ENCODE measurements at places on chromosomes 6 and 20. TPM values are rescaled to one million over a fixed set of nuclear protein-coding genes. Genes with fewer than 3 reads are reported as not detected.
A peak's percentile ranks its signal among the peaks of the same experiment; 100 is the strongest.

The CAGE1 gene
- not detected for total RNA-seq

The CYP39A1 gene
- total RNA-seq = 0.62 TPM

The FOXF2 gene
- not detected for total RNA-seq

The UST gene
- 18.1 TPM for total RNA-seq

DNA sequence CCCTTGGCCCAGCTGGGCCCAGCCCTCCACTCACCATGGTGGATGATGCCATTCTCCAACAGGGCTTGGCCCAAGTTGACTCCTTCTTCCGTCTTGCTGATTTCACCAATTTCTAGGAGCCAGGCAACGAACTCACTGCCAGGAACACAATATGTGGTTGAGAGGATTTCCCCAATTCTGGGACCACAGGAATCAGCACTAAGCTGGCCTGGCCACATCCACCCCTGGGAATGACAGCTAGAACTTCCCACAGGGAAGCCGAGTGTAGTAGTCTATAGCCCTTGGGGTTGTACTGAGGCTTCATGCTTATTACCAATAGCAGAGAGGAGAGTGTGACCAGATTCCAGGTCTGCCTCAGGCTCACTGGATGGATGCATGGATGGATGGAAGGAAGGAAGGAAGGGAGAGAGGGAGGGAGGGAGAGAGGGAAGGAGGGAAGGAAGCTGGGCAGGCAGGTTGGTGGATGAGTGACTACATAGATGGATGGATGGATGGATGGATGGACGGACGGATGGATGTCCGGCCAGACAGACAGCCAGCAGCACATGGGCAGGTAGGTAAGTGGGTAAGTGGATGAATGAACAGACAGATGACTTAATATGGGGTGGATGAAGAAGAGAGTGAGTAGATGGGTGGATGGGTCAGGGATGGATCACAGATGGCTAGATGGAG, 146.5 kb downstream of the PREX1 start:
- peak; percentile 18 for DNase-seq

GRCh38 chr6:160240691-160241084, 17.9 kb downstream of the SLC22A2 start:
- DNase-seq = no peak

DNA sequence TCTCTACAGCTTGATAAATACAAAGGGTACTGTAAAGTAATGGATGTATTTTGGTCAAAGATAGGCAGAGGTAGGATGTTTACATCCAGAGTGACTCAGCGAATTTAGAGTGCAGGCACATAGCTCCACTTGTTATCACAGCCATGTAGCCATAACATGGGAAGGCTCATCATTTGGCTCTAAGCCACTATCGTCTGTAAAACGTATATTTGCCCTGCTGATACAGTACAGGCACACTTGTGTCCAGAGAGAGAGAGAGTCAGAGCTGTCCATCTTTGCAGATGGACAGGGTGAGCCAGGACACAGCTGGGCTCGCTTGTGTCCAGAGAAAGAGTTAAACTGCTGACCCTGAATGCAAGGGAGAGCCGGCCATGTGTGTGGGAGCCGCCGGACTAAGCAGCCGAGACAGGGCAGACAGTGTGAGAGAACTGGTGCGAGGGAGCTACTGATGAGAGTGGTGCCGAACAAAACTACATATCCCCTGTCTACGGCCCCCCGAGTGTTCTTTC, 619.0 kb downstream of the DOK5 start:
- no peak for DNase-seq

DNA sequence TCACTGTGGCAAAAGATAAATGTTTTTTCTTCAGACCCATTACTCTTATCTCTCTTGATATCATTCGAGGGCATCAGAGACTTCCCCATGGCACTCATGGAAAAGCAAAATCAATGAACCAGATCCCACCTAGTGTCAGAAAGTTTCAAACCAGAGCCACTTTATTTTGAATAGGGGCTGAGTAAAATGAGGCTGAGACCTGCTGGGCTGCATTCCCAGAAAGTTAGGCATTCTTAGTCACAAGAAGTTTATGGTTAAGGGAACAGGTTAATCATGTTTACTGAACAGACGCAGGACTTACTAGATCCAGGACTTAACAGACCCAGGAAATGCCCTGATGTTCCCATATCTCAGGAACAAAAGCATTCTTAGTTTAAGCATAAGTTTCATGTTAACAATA, 369.9 kb downstream of the BTBD3 start:
- no peak for DNase-seq

DNA sequence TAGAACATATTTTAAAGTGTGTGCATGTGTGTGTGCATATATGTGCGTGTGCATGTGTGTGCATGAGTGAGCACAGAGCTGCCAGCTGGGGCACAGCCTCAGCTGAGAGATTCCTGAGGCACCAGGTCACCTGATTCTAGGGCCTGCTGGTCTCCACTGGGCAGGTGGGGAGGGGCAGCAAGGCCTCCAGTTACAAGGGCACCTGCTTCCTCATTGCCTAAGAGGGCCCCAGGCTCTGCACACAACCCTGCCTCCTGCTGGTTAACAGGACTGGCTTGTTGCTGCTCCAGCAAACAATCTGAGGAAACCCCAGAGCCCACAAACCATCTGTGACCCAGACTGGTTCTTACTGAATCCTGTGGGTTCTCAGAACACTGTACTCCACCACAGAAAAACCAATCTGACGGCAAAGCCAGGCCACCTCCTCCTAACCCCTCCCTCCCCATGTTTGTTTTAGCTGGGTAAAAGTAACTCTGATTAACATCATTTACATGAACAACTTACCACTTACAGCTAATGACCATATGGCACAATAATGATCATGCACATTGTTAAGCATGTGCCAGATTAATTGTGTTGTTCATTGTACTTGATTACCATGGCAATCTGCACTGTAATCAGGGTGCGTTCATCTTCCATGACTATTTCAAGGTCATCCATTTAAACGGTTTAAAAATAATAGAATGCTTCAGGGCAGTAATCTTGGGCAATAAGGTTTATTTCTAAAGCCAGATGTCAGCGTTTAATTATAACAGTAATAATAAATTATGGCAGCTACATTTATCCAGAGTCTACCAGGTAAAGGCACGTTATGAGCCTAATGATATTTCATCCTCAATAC, 23.1 kb upstream of the UBE2J1 start:
- no peak for DNase-seq

DNA sequence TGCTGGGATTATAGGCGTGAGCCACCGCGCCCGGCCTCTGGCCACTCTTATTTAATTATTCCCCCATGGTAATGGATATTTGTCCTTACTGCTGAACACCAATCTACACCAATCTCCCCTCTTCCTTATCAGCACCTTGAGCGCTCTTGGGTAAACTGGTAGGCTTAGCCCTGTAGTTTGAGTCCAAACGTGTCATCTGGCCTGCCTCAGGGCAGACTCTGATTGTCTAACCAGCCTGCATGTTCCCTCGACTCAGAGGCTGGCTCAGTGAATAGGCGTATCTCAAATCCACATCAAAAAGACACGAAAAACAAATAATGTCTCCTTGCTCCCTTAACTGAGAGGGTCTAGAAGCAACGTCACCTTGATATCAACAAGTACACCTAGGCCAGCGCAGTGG, 260.9 kb downstream of the TFAP2C start:
- no peak for DNase-seq

The FNDC1 gene
- total RNA-seq = 10.5 TPM

- DNase-seq = no peak
Measured at GRCh38 chr6:168377856-168378832, 58.6 kb upstream of the DACT2 start.

DNA sequence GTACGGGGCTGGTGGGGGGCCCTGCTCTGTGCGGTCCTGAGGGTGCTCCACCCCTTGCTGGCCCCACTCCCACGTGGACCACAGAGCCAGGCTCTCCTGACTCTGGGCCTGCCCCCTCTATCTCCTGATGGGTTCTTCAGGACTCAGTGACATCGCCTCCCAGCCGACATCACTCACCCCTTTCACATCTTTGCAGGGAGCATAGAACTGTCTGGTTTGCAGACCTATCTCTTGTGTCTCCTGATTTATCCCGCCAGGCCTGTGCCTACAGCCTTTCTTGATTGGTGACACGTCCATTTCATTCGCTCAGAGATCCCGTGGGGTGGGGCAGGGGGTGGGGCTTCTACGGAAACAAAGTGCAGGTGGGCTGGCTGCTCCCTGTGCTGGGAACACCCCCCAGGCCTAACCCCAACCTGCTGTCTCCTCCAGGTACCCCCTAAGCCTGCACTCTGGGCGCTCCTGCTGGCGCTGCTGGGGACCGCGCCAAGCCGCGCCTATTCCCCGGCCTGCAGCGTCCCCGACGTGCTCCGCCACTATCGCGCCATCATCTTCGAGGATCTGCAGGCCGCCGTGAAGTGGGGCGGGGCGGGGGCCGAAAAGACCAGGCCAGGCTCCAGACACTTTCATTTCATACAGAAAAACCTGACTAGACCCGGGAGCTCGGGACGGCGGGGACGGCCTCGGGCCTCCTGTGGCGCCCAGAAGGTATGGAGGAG, 1.7 kb downstream of the C20orf204 start:
- DNase-seq = no peak

The SIRPB2 gene
- total RNA-seq = not detected

The GNMT gene
- not detected for total RNA-seq

DNA sequence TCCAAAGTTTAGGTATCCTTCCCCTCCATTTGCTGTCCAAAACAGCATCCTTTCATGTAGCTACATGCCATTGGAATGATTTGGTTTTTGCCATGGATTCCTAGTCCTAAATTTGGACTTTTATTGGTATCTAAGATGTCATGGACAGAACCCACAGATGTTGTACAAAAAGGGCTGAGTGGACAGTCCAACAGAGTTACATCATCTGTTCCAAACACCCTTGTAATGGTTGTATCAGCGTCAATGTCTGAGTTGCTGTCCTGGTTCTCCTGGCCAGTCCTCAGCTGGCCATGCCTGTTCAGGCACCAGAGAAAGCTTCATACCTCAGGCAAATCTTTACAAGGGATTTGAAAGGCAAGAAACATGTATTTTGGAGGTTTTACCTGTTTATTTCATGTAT, 191.3 kb downstream of the ESR1 start:
- DNase-seq = no peak

DNA sequence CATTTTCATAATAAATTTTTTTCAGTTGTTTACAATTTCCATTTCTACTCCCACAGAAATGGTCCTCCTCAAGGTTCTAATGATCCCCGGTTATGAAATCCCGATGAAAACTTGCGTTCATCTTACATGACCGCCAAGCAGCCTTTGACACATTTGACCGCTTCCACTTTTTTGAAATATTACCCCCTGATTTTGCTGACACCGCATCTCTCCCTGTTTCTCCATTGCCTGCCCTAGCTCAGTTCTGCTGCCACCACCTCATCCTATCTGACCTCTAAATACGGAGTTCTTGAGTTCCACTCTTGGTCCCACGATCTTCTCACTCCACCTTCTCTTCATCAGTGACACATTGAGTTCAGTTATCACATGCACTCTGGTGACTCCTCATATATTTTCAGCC, 74.1 kb downstream of the SLC35B3 start:
- no peak for DNase-seq

- no peak for DNase-seq
Measured at GRCh38 chr20:60851826-60852704, 400.0 kb upstream of the CDH4 start.

- DNase-seq = peak; percentile 2
Measured at GRCh38 chr6:43748765-43749164, 21.2 kb upstream of the VEGFA start.

GRCh38 chr20:38164069-38164468, 1.0 kb downstream of the TGM2 start:
- DNase-seq = peak; percentile 63

The FOXA2 gene
- not detected for total RNA-seq

DNA sequence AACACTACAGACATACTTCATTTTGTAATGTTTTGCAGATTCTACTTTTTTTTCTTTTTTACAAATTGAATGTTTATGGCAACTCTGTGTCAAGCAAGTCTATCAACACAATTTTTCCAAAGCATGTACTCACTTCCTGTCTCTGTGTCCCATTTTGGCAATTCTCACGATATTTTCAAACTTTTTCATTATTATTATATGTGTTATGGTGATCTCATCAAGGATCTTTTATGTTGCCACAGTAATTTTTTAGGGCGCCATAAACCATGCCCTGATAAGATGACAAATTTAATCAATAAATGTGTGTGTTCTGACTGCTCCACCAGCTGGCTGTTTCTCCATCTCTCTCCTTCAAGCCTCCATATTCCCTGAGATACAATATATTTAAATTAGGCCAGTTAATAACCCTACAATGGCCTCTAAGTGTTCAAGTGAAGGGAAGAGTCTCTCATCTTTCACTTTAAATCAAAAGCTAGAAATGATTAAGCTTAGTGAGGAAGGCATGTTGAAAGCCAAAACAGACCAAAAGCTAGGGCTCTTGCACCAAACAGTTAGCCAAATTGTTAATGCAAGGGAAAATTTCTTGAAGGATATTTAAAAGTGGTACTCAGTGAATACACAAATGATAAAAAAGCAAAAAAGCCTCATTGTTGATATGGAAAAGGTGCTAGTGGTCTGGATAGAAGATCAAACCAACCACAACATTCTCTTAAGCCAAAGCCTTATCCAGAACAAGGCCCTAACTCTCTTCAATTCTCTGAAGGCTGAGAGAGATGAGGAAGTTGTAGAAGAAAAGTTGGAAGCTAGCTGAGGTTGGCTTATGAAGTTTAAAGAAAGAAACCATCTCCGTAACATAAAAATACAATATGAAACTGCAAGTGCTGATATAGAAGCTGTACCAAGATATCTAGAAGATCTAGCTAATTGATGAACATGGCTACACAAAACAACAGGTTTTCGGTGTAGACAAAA, 194.4 kb upstream of the TAB2 start:
- DNase-seq = no peak

DNA sequence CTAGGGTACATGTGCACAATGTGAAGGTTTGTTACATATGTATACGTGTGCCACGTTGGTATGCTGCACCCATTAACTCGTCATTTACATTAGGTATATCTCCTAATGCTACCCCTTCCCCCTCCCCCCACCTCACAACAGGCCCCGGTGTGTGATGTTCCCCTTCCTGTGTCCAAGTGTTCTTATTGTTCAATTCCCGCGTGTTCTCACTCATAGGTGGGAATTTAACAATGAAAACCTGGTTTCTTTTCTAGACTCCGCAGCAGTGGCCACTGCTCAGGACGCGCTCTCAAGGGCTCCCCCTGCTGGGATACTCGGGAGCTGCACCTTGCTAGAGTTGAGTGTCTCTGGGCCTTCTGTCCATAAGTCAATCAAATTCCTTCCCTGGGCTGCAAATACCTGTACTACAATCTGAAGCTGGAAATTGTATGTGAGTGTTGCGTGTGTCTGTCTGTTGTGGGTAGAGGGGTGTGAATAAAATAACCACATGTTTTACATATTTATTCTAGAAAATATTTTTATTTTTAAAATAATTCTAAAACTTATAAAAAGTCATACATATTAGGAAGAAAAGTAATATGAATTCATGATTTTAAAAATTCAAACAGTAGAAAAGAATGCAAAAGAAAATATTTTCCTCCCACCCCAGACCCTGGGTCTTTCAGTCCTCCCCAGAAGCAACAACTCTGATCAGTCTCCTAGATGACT, 8.2 kb upstream of the CEP250 start:
- DNase-seq = no peak

The LPIN3 gene
- 3.3 TPM for total RNA-seq

The PKHD1 gene
- total RNA-seq = not detected

The COL20A1 gene
- total RNA-seq = 0.21 TPM

The KIAA1755 gene
- total RNA-seq = 17.6 TPM

Data from chondrocyte (in vitro differentiated cells).